Fibroblast of gingiva (primary cell): ENCODE measurements at places on chromosomes 12 and 14.

- DNase-seq, result no peak
These were observed 29.0 kb downstream of the ADGRD1 start for GRCh38 chr12:130982565-130983225.

GRCh38 chr12:123037791-123038190 is 57.3 kb downstream of the ARL6IP4 start:
- DNase-seq, result no peak

DNA sequence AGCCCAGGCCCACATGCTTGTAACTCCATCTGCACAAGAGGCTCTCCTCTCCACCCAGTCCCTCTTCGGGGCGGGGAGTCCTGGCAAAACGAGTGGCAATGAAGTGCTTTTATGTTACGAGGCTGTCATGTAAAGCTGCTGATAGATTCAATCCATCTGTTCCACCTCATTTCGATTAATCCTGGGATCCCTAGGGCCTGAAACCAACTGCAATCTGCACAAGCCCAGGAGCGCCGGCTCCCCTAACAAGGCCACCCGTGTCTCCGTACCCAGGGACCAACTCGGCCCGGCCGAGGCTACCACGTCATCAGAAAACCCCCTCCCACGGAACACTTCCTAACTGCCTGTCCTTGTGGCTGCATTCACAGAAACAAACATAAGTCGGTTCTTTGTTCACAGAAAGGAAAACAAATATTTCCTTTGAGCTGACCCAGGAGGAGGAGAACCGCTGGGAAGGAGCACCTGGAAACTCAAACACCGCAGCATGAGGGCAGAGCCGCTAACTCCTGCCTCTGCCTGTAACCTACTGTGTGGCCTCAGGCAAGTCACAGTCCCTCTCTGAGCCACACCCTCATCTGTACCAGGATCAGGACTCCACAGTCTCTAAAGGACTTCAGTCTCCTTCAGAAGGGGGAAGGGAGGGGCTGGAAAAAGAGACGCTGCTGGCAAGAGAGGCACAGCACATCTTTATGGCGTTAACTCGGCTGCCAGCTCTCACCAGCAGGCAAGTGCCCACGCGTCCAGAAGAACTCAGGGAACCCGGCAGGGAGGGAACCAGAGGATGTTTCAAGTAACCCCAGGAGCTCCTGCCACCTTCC is 47.8 kb downstream of the CCDC88C start:
- DNase-seq, result no peak

DNA sequence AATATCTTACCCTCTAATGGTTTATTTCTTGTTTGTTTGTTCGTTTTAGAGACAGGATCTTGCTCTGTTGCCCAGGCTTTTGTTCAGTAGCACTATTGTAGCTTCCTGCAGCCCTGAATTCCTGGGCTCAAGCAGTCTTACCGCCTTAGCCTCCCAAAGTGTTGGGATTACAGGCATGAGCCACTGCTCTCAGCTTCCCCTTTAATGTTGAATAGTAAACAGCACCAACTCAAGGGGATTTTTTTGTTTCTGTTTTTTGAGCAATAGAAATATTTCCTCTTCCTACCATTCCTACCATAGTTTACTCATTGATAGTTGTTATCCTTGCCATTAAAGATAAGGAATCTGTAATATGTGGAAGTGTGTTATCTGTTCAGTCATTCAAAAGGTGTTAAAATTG is 10.7 kb downstream of the ARID4A start:
- DNase-seq, result no peak

GRCh38 chr14:100067481-100067880 is 2.3 kb downstream of the EVL start:
- DNase-seq, result no peak

DNA sequence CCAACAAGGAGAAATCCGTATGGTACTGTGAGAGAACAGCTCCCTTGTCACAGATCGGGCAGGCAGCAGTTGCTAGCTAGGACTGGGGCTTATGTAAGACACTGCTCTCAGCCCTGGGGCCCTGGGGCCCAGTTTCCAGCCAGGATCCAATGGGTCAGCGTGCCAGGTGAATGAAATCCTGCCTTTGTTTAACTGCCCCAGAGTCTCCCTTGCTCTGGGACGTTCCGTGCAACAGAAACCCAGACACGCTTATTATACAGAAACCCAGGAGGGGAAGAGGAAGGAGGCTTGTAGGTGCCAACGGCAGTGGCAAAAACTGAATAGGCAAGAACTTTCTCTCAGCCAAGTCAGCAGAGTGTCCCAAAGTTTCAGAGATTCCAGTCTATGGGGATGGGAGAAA is 110.6 kb downstream of the DIO2 start:
- no peak for DNase-seq

GRCh38 chr12:132748319-132748718 is 13.3 kb downstream of the ANKLE2 start:
- DNase-seq, result no peak

DNA sequence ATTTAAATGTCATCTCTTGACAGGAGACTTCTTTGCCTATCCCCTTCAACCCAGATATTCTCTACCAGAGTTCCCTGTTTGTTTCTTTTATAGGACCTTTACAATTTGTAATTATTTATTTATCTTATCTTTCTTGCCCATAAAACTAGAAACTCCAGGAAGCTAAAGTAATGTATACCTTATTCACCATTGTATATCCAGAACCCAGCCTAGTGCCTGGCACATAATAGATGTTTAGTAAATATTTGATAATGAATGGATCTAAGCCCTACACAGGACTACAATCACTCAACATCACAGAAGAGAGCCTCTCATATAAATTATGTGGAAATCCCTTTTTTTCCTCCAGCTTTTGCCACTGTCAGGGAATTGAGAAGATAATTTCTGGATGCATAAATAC is 125.6 kb upstream of the CNOT2 start:
- DNase-seq, result no peak

DNA sequence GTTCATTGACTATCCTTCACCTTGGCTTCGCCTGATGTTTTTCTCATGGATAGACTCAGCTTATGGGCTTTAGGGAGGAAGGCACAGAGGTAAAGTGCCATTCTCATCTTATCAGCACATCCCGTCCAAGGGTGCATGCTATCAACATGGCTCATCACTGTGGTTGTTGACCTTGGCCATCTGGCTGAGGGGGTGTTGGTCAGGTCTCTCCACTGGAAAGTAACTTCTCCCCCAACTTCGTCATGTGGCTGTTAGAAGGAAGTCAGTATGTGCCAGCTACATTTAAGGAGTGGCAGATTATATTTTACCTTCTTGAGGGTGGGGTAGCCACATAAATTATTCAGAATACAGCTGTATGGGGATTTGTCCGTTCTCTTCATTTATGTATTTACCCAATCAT is 68.9 kb downstream of the EML1 start:
- DNase-seq, result no peak

GRCh38 chr12:15146585-15146984 is 74.6 kb downstream of the RERG start:
- DNase-seq, result no peak

- no peak for DNase-seq
These were observed at the start of gene RPL10L for GRCh38 chr14:46651526-46652144. TSS of gene RPL10L (minus strand) at chr14:46651781. CDS start at chr14:46651736, 45 bp downstream.
